Stimulated activated CD4-positive, alpha-beta T cell treated with anti-CD3 and anti-CD28 coated beads, Interleukin-1b, Interleukin-23, amount 100 ng/mL, for 1 hour (primary cell): ENCODE measurements at places on chromosomes 5 and 9.

DNA sequence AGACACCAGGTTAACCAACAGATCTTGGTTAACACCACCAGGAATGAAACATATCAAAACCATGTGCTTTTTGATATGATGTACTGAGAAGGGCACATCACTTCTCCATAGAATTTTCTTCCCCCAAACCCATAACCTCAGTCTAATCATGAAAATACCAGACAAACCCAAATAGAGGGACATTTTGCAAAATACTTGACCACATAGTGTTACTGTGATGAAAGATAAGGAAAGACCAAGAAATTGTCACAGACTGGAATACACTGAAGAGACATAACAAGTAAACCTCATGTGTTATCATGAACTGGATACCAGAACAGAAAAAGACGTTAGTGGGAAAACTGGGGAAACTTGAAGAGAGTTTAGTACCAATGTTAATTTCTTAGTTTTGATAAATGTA lies 74.9 kb upstream of the VCAN start:
- DNase-seq, result no peak

DNA sequence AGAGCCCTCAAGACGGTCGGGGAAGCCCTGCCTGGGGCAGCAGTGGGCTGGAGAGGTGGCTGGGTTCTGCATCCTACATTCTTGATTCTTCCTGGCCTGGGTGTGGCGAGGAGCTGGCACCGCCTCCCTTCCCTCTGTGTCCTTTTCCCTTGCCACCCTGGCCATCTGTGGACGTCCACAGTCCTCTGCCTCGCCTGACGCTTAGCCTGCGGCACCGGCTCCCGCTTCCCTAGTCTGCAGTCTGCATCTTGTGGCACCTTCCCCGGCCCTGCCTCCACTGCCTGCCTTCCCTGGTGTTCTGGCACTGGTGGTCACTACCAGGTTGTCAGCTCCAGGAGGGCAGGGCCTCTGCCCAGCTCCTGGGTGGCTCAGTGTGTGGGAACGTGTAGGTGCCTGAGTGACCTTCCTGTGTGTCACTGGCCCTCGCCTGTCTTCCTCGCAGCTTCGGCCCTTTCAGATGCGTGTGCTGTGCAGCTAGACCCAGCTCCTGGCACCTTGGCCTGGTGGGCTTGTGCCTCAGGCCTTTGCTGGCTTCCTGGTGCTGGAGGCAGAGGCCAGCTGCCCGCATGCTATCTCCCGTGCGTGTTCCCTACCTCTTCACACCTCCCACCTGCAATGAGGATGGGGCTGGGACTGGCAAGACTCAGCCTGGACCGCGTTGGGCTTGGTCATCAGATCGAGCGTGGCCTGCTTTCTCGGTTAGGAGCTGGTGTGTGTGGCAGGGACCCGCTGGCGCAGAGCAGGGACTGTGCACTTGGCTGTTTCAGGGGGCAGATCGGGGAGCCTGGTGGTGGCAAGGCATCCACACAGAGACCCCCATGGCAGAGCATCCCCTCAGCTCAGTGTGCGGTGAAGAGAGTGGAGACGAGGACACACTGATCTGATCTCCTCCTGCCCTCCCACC lies 20.9 kb downstream of the TRAF2 start:
- DNase-seq, result no peak

DNA sequence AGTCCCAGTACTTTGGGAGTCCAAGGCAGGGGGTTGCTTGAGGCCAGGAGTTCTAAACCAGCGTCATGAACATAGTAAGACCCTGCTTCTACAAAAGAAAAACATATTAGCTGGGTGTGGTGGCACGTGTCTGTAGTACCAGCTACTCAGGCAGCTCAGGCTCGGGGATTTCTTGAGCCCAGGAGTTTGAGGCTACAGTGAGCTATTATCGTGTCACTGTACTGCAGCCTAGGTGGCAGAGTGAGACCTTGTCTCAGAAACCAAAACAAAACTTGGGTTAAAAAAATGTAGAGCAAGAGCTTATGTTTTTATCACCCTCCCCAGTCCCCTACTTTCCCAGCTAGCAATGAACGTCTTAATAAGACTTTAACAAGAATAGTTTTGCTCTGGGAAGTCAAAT lies 46.7 kb downstream of the UHRF2 start:
- DNase-seq, result no peak

DNA sequence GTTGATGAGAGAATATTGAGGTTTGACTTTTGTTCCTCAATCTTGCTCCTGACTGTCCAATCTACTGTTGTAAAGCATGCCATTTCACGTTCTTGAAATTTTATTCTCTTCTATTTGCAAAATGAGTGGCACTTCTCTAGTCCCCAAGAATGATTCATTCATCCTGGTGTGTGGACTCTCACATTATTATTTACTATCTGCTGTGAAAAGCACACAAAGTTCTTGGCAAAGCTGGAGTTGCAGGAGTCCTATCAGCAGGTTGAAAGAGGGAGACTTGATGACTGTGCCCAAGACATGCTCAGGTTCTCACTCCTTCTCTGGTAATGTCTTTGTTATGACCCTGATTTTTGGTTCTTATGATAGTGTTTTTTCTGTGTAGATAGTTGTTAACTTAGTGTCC lies 382.6 kb downstream of the DMRTA1 start:
- DNase-seq, result no peak

GRCh38 chr5:133445744-133446143 lies 166.6 kb downstream of the FSTL4 start:
- no peak for DNase-seq

DNA sequence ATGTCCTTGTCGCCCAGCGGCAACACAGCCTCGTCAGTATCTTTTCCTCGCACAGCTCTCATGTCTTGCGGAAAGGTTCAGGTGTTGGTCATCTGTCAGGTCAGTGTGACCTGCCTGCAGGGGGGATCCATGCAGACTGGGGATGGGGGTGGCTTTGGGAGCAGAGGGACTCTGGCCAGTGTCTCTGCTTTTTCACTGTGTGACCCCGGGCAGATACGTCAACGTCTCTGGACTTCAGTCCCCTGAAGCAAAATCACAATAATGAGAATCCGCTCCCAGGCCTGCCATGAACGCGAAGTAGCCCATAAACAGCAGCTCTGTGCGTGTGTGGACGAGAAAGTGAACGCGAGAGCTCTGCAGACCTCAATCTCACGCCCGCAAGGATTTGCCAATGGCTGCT lies 75.7 kb upstream of the FCN1 start:
- no peak for DNase-seq
